GM23248 (cell line): ENCODE measurements at places on chromosomes 1 and 21.

GRCh38 chr1:217253985-217254384 lies 376.9 kb downstream of the GPATCH2 start:
- H3K27ac ChIP-seq: no peak overlapping the region
- H3K27me3 ChIP-seq: no peaks in the 10 kb centered on the region
- no peak overlapping the region for H3K4me3 ChIP-seq
- no peaks in the 10 kb centered on the region for H3K4me1 ChIP-seq
- no peaks in the 10 kb centered on the region for H3K36me3 ChIP-seq

GRCh38 chr1:82116105-82116504 lies 315.4 kb downstream of the ADGRL2 start:
- H3K27me3 ChIP-seq: no peaks in the 10 kb centered on the region
- H3K4me1 ChIP-seq: no peaks in the 10 kb centered on the region
- no peak for DNase-seq

GRCh38 chr1:43990271-43991199 lies 864 bp upstream of the CCDC24 start:
- peak overlapping the region; percentile 83 for H3K27ac ChIP-seq
- 0 out of 2 replicates have a peak, but pooled peaks cover 6% of the 10 kb centered on the region for H3K36me3 ChIP-seq
- peak; percentile 58 for DNase-seq
- H3K27me3 ChIP-seq: no peaks in the 10 kb centered on the region

DNA sequence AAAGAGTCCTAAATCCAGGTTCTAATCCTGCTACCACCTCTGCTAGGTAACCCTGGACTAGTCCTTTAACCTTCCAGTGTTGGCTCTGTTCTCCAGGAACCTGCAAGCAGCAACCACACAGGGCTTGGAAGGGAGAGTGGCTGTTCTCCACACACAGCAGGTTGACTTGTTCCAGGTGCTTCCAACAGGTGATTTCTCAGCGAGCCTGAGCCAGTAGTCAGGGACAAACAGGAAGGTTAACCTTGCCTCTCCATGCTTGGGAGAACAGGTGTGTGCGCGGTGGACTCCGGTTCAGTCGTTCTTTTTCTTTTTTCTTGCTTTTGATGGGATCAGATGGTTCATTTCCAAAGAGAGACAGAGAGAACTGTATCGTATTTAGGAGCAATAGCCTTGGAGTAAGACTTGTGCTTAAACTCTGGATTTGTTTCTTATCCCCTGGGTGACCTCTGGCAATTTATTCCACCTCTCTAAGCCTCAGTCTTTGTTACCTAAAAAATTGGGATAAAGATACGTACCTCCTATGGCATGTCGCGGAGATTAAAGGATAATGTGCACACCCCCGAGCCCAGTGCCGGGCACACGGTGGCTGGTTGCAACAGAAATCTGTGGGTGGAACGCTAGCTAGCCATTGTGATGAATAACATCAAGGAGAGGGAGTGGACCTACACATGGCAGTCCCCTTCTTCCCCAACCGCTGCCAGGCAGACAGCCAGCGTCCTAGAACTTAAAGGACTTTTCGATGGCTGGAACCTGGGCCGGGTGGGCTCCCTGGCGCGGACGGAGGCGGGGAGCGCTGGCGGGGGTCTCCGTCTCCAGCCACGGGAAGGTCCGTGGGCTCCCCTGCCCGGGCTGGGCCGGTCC lies 583 bp upstream of the CACHD1 start:
- H3K27ac ChIP-seq: no peak overlapping the region
- peak overlapping the region; percentile 81 for H3K4me3 ChIP-seq
- no peaks in the 10 kb centered on the region for H3K27me3 ChIP-seq
- H3K36me3 ChIP-seq: no peaks in the 10 kb centered on the region
- H3K4me1 ChIP-seq: 0 out of 2 replicates have a peak, but pooled peaks cover 5% of the 10 kb centered on the region
